ENCODE measurements at places on chromosomes 16 and 17. TPM values are rescaled to one million over a fixed set of nuclear protein-coding genes. Genes with fewer than 3 reads are reported as not detected.

The MT4 gene
- not detected for total RNA-seq

The TNFRSF13B gene
- total RNA-seq = not detected

The ACE gene
- total RNA-seq = 1.3 TPM

The TLCD3A gene
- total RNA-seq = 32.4 TPM

The CCL1 gene
- not detected for total RNA-seq

The TBX2 gene
- 12.5 TPM for total RNA-seq

The NKD1 gene
- not detected for total RNA-seq

The TBC1D26 gene
- not detected for total RNA-seq

The CD300LB gene
- not detected for total RNA-seq

The HCRT gene
- not detected for total RNA-seq

The SPATA22 gene
- total RNA-seq = 3.5 TPM

The TMIGD1 gene
- total RNA-seq = not detected
